NCI-H1092 (cell line): ENCODE measurements at places on chromosomes 12 and 14.

DNA sequence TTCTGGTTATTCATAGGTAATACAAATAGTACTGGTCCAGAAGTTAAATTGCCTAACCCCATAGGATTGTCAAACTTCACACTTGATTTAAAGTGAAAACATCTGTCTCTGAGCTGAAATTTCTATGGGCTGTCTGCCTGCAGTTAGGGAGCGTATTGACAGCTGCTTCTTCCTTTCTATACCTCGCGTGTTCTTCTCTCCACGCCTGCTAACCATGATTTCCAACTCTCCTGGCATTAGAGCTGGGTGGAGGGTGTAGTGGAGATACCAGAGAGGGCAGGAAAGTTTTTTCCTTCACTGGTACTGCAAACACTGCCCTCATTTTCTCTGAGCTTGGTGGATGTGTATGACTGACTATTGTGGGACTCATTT, 429.0 kb upstream of the FBXO33 start:
- DNase-seq, result no peak

- DNase-seq, result peak; percentile 52
Observed at GRCh38 chr14:29220566-29220965, 454.0 kb downstream of the FOXG1 start.

- no peak for DNase-seq
Observed at GRCh38 chr12:62196146-62196545, 64.1 kb upstream of the USP15 start.

- no peak for DNase-seq
Observed at GRCh38 chr12:113524495-113524894, 52.8 kb upstream of the LHX5 start.

DNA sequence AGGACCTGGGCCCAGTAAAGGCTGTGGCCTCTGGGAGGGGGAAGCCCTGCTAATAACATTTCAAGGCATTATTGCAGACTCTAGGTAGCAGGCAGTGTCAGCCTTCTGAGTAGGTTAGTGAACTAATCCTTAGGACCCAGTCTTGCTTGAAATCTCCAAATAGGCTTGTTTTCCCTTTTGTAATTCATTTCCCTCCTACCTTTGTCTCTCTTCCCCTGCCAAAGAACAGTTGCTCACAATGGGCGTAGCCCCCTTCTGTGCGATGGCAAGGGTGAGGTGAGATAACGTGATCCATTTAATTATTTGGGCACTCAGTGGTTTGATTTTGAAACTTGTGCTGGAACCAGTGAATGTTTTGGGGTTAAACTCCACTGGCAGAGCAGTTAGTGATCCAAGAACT, 10.9 kb downstream of the PELI2 start:
- DNase-seq, result no peak

- no peak for DNase-seq
Observed at GRCh38 chr14:38521591-38521990, 265.7 kb upstream of the CLEC14A start.

GRCh38 chr12:30909349-30910037, 17.1 kb upstream of the TSPAN11 start:
- no peak for DNase-seq

GRCh38 chr12:15811214-15812127, 22.3 kb upstream of the EPS8 start:
- DNase-seq, result no peak

- no peak for DNase-seq
Observed at GRCh38 chr14:33949411-33949893, 1.4 kb downstream of the EGLN3 start.

GRCh38 chr14:37329189-37330001, 131.7 kb downstream of the MIPOL1 start:
- no peak for DNase-seq

DNA sequence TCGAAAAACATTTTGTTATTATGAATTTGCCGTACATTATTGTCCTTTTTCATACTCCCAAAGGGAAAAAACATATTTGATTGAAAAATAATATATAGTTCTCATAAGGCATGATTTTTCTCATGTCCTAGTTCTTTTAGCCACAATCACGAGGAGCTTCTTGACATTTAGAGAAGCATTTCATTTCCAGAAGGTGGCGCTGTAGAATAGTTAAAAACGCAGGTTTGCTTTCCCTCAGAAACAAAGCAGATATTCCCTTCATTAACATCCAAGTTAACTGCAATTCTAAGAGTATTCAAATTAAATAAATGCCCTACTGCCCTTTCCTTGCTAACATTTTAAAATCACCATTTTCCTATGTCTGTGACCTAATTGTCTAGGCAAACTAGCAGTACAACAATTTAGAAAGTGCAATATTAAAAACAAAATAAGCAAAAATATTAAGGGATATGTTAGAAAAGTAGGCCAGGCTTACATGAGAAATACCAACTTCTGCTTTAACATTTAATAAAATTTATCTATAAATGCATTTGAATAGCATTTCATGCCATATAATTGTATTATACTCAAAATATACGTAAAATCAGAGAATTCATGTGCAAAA, 10.9 kb upstream of the PIK3C2G start:
- peak; percentile 63 for DNase-seq

DNA sequence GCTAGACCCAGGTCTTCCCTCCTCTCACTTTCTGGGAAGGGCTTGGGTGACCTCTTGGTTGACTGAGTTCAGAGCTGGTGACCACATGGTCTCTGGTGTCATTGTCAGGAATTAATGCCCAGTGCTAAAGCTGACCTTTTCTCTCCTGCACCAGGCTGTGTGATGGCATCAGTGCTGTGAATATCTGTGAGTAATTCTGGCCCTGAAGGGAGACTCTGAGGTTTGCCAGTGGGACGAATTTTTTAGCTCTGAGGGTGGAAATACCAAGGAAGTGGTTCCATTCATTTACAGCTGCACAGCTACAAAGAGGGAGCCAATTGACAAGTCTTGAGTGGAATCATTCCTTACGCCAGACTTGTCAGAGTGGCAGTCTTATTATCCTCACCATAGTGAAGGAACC, 6.2 kb upstream of the KRT86 start:
- no peak for DNase-seq

DNA sequence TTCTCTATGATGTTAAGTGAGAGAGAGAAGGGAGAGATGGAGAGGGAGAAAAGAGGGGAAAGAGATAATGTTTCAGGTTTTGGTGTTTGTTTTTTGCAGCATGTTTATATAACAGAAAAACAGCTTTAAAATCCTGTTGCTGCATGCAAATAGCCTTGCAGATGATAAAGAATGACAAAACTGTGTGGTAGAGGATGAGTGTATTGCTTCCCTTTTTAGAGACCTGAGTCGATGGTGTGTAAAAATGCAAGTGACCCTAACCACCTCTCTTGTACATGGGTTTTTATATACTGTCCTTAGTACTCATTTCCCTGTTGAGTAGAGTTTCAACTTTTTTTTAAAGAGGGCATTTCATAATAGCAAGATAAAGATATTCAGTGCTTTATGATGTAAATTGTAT, 249.1 kb downstream of the AKAP6 start:
- no peak for DNase-seq

DNA sequence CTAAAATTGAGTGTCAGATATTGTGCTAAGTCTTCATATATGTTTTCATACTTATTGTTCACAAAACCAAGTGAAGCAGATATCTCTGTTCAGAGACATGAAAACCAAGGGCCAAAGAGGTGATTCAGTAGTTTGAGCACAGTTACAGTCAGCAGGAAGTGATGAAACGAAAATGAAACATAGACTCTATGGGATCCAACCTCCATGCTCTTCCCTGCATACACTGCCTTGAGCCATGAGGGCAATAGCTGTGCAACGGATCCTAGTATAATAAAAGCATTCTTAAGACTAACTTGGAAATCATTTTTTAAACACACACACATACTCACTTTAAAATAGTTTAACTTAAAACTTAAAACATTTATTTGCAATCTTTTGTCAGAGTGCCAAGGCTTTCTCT, 27.9 kb downstream of the ESR2 start:
- DNase-seq, result no peak

DNA sequence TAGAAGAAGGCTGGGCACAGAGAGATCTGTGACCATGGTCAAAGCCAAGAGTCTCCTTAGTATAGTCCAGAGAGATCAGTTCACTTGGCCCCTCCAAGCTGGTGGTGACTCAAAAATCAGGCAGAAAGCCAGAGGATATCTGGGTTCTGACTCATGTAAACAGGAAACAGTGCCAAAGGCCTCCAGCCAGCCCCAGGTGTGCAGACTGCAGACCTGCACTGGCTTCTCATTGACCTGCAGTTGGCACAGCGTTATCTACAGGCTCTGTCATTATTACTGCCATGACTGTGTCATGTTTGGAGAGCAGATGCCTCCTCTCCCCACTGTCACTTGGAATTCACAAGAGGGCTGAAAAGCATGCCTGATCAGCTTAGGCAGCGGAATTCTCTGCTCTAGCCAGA, 295.7 kb upstream of the PRKD1 start:
- DNase-seq, result peak; percentile 61

DNA sequence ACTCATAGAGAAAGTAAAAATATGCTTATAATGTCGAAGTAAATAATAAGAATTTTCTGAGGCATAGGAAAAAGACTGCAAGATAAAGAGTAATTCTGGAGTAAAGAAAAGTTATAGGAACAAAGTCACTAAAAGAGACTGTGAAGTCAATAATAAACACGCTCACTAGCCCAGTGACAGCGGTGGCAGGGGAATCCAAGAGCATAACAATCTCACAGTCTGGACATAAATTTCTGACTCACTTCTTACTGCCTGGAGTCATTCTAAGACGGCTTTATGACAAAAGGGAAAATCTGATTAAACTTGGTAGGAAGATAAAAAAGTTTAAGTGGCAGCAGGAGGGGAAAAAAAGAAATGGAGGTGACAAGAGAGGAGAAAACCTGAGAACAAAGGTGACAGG, 56.4 kb upstream of the GRIP1 start:
- no peak for DNase-seq

DNA sequence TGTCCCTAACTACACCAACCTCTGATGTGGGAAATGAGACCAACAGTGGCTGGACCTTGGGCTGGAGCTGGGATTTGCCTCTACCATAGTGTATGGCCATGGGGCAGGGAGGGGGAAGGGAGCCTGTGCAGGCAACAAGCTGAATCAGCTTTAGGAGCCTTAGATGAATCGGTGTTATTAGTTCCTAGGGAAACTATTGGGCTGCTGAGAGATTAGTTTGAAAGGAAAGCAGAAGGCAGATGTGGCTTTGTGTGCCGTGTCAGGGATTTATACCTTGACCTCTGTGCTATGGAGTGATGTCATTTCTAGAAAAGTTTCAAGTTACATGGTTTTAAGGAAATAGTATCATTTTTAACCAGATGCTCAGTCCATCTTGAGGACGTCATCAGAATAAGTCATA, 19.5 kb upstream of the GAS2L3 start:
- DNase-seq, result no peak

DNA sequence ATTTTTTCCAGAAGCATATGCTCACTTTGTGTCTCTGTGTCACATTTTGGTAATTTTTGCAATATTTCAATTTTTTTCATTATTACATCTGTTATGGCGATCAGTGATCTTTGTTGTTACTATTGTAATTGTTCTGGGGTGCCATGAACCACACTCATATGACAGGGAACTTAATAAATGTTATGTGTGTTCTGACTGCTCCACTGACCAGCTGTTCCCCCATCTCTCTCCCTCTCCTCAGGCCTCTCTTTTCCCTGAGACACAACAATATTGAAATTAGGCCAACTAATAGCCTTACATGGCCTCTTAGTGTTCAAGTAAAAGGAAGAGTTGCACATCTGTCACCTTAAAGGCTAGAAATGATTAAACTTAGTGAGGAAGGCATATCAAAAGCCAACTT, 46.0 kb downstream of the SCN8A start:
- DNase-seq, result no peak

- no peak for DNase-seq
Observed at GRCh38 chr14:104561632-104562495, 17.7 kb upstream of the C14orf180 start.
